ENCODE measurements at places on chromosomes 5 and 9.
A peak's percentile ranks its signal among the peaks of the same experiment; 100 is the strongest.

DNA sequence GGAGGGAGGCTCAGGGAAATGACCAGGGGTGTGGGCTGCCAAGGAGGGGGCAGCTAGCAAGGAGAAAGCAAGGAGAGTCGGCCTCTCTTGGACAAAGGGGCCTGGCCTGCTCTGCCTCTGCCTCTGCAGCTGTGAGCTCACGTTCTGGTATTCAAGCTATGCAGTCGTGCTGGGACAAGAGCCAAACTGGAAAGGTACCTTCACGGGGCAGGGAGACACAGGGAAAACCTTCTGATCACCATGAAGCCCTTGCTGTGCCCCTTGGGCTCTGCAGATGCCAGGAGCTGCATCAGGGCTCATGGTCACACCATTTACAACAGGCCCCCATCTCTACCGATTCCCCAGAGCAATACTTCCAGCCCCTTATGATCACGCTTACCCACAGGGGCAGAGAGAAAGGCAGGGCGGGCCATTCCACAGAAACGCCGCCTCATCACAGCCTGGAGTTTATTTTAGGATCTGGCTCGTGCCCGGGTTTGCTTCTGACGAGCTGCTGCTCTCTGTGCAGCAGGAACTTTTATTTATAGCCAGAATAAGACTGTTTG lies 63.2 kb downstream of the PRRT1B start:
- peaks cover 17% of the 10 kb centered on the region for H3K27me3 ChIP-seq
- DNase-seq, result no peak
- H3K4me3 ChIP-seq, result peak overlapping the region; percentile 14
- H3K27ac ChIP-seq, result peak overlapping the region; percentile 78
- peaks cover 76% of the 10 kb centered on the region for H3K36me3 ChIP-seq

- H3K36me3 ChIP-seq, result peaks cover 9% of the 10 kb centered on the region
- no peak overlapping the region for H3K4me3 ChIP-seq
- no peaks in the 10 kb centered on the region for H3K4me1 ChIP-seq
- peaks cover 2% of the 10 kb centered on the region for H3K27me3 ChIP-seq
- H3K27ac ChIP-seq, result no peak overlapping the region
- DNase-seq, result no peak
Observed at GRCh38 chr5:37495210-37495609, 116.1 kb downstream of the WDR70 start.

DNA sequence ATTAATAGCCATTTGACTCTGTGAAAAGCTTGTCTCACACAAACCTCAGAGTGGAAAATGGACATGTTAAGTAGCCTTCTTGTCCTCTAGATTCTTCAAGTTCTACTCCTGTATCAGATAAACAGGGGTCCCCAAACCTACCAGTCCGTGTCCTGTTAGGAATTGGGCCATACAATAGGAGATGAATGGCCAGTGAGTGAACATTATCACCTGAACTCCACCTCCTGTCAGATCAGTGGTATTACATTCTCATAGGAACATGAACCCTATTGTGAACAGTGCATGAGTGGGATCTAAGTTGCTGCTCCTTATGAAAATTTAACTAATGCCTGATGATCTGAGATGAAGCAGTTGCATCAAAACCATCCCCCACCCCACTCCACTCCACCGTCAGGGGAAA lies 136.3 kb downstream of the TMEM232 start:
- H3K27me3 ChIP-seq, result no peaks in the 10 kb centered on the region
- DNase-seq, result no peak
- no peaks in the 10 kb centered on the region for H3K36me3 ChIP-seq

- H3K4me3 ChIP-seq, result no peak overlapping the region
- no peaks in the 10 kb centered on the region for H3K36me3 ChIP-seq
- H3K27me3 ChIP-seq, result no peaks in the 10 kb centered on the region
Observed at GRCh38 chr5:13212886-13213285, 731.6 kb downstream of the DNAH5 start.

DNA sequence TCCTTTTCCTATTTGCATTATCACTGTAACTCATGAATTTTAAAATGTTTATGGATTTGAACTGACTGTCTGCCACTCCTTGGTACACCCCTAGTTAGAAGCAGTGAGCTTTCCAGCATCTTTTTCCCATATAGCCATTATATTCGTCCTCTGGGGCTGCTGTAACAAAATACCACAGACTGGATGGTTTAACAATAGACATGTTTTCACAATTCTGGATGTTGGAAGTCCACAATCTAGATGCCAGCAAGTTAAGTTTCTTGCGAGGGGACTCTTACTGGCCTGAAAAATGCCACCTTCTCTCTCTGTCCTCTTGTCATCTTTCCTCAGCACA lies 530.0 kb downstream of the SEMA5A start:
- DNase-seq, result no peak
- H3K27ac ChIP-seq, result no peak overlapping the region
- H3K4me1 ChIP-seq, result no peaks in the 10 kb centered on the region
- no peak overlapping the region for H3K4me3 ChIP-seq
- H3K36me3 ChIP-seq, result no peaks in the 10 kb centered on the region

- H3K36me3 ChIP-seq, result no peaks in the 10 kb centered on the region
- H3K27ac ChIP-seq, result no peak overlapping the region
- H3K4me3 ChIP-seq, result no peak overlapping the region
- H3K4me1 ChIP-seq, result no peaks in the 10 kb centered on the region
Observed at GRCh38 chr9:27747450-27747849, 174.2 kb upstream of the C9orf72 start.

Measured in endothelial cell (in vitro differentiated cells).